ENCODE measurements at places on chromosomes 13 and 19. TPM values are rescaled to one million over a fixed set of nuclear protein-coding genes. Genes with fewer than 3 reads are reported as not detected.

DNA sequence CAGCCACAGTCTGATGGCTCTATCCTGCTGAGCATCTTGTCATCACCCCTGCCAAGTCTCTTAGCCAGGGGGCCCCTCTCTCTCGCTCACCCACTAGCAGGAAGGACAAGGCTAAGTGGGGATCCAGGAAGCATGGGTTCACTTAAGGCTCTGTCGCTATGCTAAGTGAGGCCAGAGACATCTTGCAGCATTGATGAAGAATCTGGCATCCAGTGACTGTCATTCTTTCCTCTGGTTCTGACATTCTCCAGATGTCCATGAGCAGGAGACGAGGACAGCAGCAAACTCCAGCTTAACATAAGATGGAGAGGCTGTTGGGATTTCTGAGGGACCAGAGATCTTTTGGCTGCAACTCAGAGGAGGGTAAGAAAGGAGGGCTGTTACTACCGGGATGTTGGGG lies 230.2 kb downstream of the TSHZ3 start:
- no peaks in the 10 kb centered on the region for H3K36me3 ChIP-seq
- peak overlapping the region; percentile 72 for H3K27ac ChIP-seq
- no peak for DNase-seq
- no peak overlapping the region for H3K4me3 ChIP-seq
- no peaks in the 10 kb centered on the region for H3K27me3 ChIP-seq

GRCh38 chr13:50921706-50922105 lies 12.1 kb downstream of the RNASEH2B start:
- H3K36me3 ChIP-seq, result no peaks in the 10 kb centered on the region
- H3K27ac ChIP-seq, result no peak overlapping the region
- no peaks in the 10 kb centered on the region for H3K27me3 ChIP-seq
- H3K4me1 ChIP-seq, result peaks cover 6% of the 10 kb centered on the region
- H3K4me3 ChIP-seq, result no peak overlapping the region

GRCh38 chr13:39527961-39528660 lies 74.9 kb downstream of the LHFPL6 start:
- peak overlapping the region; percentile 80 for H3K27ac ChIP-seq
- no peaks in the 10 kb centered on the region for H3K36me3 ChIP-seq
- no peaks in the 10 kb centered on the region for H3K27me3 ChIP-seq
- peaks cover 56% of the 10 kb centered on the region for H3K4me1 ChIP-seq
- H3K4me3 ChIP-seq, result no peak overlapping the region

- DNase-seq, result no peak
- H3K4me1 ChIP-seq, result no peaks in the 10 kb centered on the region
- no peaks in the 10 kb centered on the region for H3K27me3 ChIP-seq
- H3K36me3 ChIP-seq, result no peaks in the 10 kb centered on the region
- H3K4me3 ChIP-seq, result no peak overlapping the region
Observed at GRCh38 chr13:37070956-37071355, 11.5 kb upstream of the SUPT20H start.

DNA sequence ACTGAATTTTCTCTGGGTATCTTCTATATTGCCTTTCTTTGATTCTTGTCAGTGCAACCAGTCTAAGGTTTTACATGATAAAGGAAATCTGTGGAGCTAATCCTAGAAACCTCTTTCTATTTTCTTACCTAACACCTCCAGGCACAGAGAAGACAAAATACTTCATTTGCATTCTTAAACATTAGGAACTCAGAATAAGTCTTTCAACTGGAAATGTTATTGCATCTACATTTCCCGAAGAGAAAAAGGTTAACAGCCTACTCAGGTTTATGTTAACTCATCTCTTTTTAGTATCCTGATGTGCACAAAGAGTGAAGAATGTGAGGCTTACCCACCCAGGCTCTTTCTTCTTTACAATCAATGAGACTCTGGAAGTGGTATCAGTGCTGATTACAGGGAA lies 106.7 kb downstream of the PCCA start:
- no peaks in the 10 kb centered on the region for H3K4me1 ChIP-seq
- no peak for DNase-seq
- H3K4me3 ChIP-seq, result no peak overlapping the region
- 0 out of 2 replicates have a peak, but pooled peaks cover 3% of the 10 kb centered on the region for H3K36me3 ChIP-seq

The AMH gene
- 0.58 TPM for total RNA-seq
